ENCODE measurements at places on chromosomes 16 and 17. TPM values are rescaled to one million over a fixed set of nuclear protein-coding genes. Genes with fewer than 3 reads are reported as not detected.

CCL4 gene
- 1.1 TPM for total RNA-seq

ARL5C gene
- total RNA-seq: not detected

ELMO3 gene
- 14.8 TPM for total RNA-seq

PRDM7 gene
- total RNA-seq: not detected

SPECC1 gene
- 34.7 TPM for total RNA-seq

KIAA0513 gene
- 4.9 TPM for total RNA-seq

GRCh38 chr16:6204945-6205344 lies 1107.3 kb upstream of the EEF2KMT start:
- H3K4me1 ChIP-seq: no peaks in the 10 kb centered on the region
- no peak overlapping the region for H3K4me3 ChIP-seq
- no peak overlapping the region for H3K27ac ChIP-seq
- DNase-seq: no peak
- H3K27me3 ChIP-seq: no peaks in the 10 kb centered on the region

DNA sequence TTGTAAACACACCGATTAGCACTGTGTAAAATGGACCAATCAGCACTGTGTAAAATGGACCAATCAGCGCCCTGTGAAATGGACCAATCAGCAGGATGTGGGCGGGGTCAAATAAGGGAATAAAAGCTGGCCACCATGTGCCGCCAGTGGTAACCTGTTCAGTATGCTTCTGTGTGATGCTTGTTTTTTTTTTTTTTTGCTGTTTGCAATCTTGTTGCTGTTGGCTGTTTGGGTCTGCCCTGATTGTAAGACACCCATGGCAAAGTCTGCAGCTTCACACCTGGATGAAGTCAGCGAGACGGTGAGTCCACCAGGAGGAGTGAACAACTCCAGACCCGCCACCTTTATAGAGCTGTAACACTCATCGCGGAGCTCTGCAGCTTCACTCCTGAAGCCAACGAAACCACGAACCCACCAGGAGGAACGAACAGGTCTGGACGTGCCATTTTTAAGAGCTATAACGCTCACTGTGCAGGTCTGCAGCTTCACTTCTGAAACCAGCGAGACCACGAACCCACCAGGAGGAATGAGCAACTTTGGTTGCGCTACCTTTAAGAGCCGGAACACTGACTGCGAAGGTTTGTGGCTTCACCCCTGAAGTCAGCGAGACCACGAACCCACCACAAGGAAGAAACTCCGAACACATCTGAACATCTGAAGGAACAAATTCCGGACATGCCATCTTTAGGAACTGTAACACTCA lies 85.0 kb upstream of the MED9 start:
- H3K27me3 ChIP-seq: no peaks in the 10 kb centered on the region
- no peak overlapping the region for H3K27ac ChIP-seq
- no peaks in the 10 kb centered on the region for H3K36me3 ChIP-seq
- DNase-seq: no peak
- H3K4me1 ChIP-seq: no peaks in the 10 kb centered on the region
- no peak overlapping the region for H3K4me3 ChIP-seq

- peak; percentile 53 for DNase-seq
- H3K4me1 ChIP-seq: no peaks in the 10 kb centered on the region
- H3K27me3 ChIP-seq: no peaks in the 10 kb centered on the region
- H3K4me3 ChIP-seq: no peak overlapping the region
- no peak overlapping the region for H3K27ac ChIP-seq
These were observed 80.3 kb upstream of the GOT2 start for GRCh38 chr16:58814348-58814801.

- H3K27ac ChIP-seq: no peak overlapping the region
- no peak overlapping the region for H3K4me3 ChIP-seq
- H3K27me3 ChIP-seq: no peaks in the 10 kb centered on the region
- DNase-seq: no peak
- peaks cover 15% of the 10 kb centered on the region for H3K4me1 ChIP-seq
- H3K36me3 ChIP-seq: no peaks in the 10 kb centered on the region
These were observed 206.0 kb upstream of the CHMP6 start for GRCh38 chr17:80785477-80786178.

GRCh38 chr17:61395409-61395982 lies 4.1 kb upstream of the TBX2 start:
- no peak overlapping the region for H3K4me3 ChIP-seq
- no peaks in the 10 kb centered on the region for H3K4me1 ChIP-seq
- peaks cover 8% of the 10 kb centered on the region for H3K27me3 ChIP-seq

DNA sequence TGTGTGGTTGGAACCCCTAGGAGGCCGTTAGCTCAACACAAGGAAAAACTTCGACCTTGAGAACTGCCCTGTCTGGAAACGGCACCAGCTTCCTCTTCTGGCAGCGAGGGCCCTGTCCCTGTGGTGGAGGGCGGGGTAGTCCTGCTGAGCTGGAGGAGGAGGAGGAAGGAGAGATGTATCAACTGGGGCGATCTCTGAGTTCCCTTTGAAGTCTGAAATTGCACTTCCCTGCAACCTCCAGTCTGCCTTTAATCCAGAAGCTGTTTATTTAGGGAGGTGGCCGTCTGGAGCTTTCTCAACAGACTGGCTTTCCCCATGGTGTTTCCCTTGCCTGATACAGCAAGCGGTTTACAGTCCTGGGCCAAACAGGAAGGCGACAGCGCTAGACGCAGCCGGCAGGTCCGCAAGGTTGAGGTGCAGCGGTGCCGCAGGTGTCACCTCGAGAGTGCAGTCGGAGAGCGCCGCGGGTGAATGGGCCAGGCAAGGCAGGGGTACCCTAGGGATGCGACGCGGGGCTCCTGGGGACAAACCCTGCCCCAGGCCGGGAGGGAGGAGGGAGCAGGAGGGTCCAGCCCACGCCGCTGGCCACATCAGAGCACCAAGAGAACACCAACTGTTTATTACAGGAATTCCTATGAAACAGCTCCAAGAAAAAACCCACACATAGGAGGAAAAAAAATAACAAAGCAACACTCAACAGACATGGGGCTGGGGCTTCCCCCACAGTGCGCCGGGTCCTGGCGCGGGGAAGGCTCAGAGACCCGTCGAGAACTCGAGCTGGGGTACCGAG lies 11.4 kb upstream of the MRPS23 start:
- H3K4me1 ChIP-seq: peaks cover 12% of the 10 kb centered on the region
- peak overlapping the region; percentile 52 for H3K4me3 ChIP-seq
- H3K27ac ChIP-seq: peak overlapping the region; percentile 8
- H3K27me3 ChIP-seq: no peaks in the 10 kb centered on the region
- peak; percentile 41 for DNase-seq
- no peaks in the 10 kb centered on the region for H3K36me3 ChIP-seq

DNA sequence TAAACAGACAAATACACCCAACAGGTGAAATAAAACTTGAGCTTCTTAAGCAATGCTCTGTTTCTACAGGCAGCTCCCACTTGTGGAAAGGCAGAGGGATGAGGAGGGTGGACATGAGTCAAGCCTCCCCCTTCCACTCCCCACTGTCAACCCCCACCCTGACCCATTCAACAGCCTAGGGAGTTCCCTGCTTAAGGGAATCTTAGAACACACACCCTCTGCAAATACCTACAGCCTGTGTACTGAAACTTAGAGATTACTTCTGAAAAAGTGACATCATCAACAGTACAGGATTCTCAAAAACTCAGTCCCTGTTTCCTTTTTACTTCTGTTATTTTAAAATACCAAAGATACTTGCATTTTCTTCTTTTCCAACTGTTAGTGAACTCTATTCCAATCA lies 345.4 kb downstream of the SOX9 start:
- H3K27me3 ChIP-seq: no peaks in the 10 kb centered on the region
- H3K4me1 ChIP-seq: no peaks in the 10 kb centered on the region
- no peaks in the 10 kb centered on the region for H3K36me3 ChIP-seq
- no peak for DNase-seq

GRCh38 chr17:32490101-32490482 lies 3.3 kb downstream of the CDK5R1 start:
- DNase-seq: no peak
- no peak overlapping the region for H3K4me3 ChIP-seq
- no peak overlapping the region for H3K27ac ChIP-seq

- H3K27me3 ChIP-seq: no peaks in the 10 kb centered on the region
- no peak for DNase-seq
- H3K27ac ChIP-seq: no peak overlapping the region
- no peak overlapping the region for H3K4me3 ChIP-seq
- H3K4me1 ChIP-seq: no peaks in the 10 kb centered on the region
- H3K36me3 ChIP-seq: no peaks in the 10 kb centered on the region
These were observed 133.1 kb upstream of the ZKSCAN2 start for GRCh38 chr16:25390761-25391160.

DNA sequence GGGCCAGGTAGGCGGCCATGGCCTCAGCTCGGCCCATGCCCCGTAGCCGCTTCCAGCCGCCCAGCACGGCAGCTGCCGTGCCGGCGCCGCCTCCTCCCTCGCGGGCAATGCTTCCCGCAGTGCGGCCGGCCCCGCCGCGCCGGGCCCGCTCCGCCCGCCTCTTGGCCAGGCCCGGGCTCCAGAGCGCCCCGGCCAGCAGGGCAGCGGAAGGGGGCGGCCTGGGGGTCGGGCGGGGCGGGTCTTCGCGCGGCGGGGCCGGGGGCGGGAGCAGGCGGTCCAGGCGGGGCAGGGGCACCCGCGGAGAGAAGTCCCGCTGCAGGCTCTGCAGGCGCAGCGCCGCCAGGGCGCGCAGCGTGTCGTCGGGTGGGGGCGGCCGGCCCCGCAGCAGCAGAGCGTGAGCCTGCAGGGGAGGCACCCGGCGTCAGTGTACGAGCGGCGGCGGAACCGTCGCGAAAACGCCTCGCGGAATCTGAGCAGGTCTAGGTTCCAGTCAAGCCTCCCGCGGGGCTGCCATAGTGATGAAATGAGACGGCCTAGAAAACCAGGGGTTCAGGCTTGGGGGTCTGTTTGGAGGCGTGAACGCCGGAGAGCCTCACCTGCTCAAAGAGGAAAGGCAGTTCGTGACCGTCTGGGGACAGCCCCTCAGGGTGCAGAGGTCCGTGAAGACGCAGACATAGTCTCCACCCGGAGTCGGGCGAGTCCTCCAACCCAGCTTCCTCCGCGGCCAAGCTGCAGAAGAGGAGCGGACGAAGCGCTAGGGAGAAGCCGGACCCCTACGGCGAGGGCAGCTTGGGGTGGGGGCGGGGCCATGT lies 6.6 kb downstream of the PLEKHH3 start:
- no peaks in the 10 kb centered on the region for H3K27me3 ChIP-seq
- peaks cover 26% of the 10 kb centered on the region for H3K4me1 ChIP-seq
- H3K27ac ChIP-seq: peak overlapping the region; percentile 57
- H3K4me3 ChIP-seq: no peak overlapping the region
- DNase-seq: peak; percentile 41

GRCh38 chr17:82856361-82856760 lies 16.5 kb upstream of the ZNF750 start:
- no peaks in the 10 kb centered on the region for H3K27me3 ChIP-seq
- H3K4me3 ChIP-seq: no peak overlapping the region
- peaks cover 4% of the 10 kb centered on the region for H3K4me1 ChIP-seq
- DNase-seq: no peak

GRCh38 chr17:66506641-66507040 lies 204.2 kb downstream of the PRKCA start:
- H3K4me1 ChIP-seq: peaks cover 8% of the 10 kb centered on the region
- H3K27ac ChIP-seq: no peak overlapping the region
- no peak for DNase-seq
- no peaks in the 10 kb centered on the region for H3K27me3 ChIP-seq

- DNase-seq: peak; percentile 76
- H3K36me3 ChIP-seq: no peaks in the 10 kb centered on the region
- no peak overlapping the region for H3K4me3 ChIP-seq
These were observed 74.0 kb downstream of the N4BP1 start for GRCh38 chr16:48535831-48536613.

GRCh38 chr16:29744541-29745101 lies 1.2 kb downstream of the C16orf54 start:
- H3K27ac ChIP-seq: no peak overlapping the region
- H3K36me3 ChIP-seq: no peaks in the 10 kb centered on the region
- H3K4me3 ChIP-seq: no peak overlapping the region
- no peak for DNase-seq
- H3K27me3 ChIP-seq: no peaks in the 10 kb centered on the region

GRCh38 chr17:68579194-68579927 lies 21.8 kb downstream of the FAM20A start:
- H3K27ac ChIP-seq: peak overlapping the region; percentile 68
- no peaks in the 10 kb centered on the region for H3K36me3 ChIP-seq
- H3K4me3 ChIP-seq: no peak overlapping the region
- no peak for DNase-seq
- peaks cover 19% of the 10 kb centered on the region for H3K4me1 ChIP-seq

GRCh38 chr17:20073055-20073979 lies 64.2 kb downstream of the SPECC1 start:
- no peaks in the 10 kb centered on the region for H3K27me3 ChIP-seq
- no peaks in the 10 kb centered on the region for H3K36me3 ChIP-seq
- peak; percentile 60 for DNase-seq
- peaks cover 15% of the 10 kb centered on the region for H3K4me1 ChIP-seq

DNA sequence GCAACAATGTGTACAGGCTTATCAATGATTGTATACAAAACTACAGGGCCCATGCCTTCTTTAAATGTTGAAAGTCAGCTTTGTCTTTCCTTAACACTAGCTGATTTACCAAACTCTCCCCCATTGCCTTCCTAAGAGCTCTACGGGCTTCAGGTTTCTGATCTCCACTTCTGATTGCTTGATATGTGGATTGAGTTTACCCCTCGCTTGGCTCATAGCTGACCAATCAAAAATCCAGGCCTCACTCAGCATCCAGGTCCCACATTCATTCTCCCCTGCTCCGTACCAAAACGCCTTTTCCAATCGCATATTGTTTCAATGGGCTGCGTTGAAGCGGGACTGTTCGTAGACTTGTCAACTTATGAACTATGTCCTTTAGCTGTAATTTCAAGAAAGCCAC lies 195.1 kb upstream of the TOX3 start:
- H3K27me3 ChIP-seq: no peaks in the 10 kb centered on the region
- H3K4me3 ChIP-seq: no peak overlapping the region
- no peak overlapping the region for H3K27ac ChIP-seq
- no peaks in the 10 kb centered on the region for H3K36me3 ChIP-seq
- DNase-seq: no peak
- H3K4me1 ChIP-seq: no peaks in the 10 kb centered on the region

GRCh38 chr17:19937522-19937921 lies 40.1 kb downstream of the AKAP10 start:
- H3K36me3 ChIP-seq: no peaks in the 10 kb centered on the region
- H3K27ac ChIP-seq: no peak overlapping the region
- no peaks in the 10 kb centered on the region for H3K4me1 ChIP-seq
- no peak overlapping the region for H3K4me3 ChIP-seq
